ENCODE measurements at places on chromosomes 1 and 21.

DNA sequence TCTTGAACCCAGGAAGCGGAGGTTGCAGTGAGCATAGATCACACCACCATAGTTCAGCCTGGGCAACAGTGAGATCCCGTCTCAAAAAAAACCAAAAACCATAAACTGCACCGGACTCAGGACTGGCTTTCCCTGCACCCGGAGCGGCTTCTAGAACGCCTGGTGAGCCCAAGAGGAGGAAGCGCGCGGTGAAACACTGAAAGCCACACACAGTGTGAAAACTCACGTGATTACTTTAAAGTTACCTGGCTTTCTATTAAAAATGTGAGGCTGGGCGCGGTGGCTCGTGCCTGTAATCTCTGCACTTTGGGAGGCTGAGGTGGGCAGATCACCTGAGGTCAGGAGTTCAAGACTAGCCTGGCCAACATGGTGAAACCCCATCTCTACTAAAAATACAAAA, 7.0 kb upstream of the TRAPPC10 start:
- no peak for DNase-seq
- no peak overlapping the region for H3K4me3 ChIP-seq
- H3K27me3 ChIP-seq: no peaks in the 10 kb centered on the region

DNA sequence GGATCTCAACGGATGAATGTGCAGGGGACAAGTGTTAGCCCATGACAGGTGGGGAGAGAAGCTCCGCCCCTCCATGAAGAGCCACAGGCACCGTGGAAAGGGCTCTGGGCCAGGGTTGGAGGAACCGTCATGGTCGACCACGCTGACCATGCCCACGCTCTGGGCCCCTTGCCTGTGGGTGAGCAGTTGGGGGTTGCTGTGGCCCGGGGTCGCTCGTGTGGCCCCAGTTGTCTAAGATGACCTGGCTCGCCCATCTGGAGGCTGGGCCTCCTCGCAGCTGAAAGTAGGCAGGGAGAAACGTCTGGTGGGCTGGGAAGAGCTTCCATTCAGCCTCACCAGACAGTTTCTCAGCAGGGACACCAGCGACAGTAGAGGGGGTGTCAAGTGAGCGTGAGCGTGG, 13.1 kb upstream of the UTS2 start:
- H3K36me3 ChIP-seq: no peaks in the 10 kb centered on the region
- H3K27ac ChIP-seq: no peak overlapping the region
- no peak overlapping the region for H3K4me3 ChIP-seq
- no peaks in the 10 kb centered on the region for H3K27me3 ChIP-seq
- H3K4me1 ChIP-seq: no peaks in the 10 kb centered on the region

DNA sequence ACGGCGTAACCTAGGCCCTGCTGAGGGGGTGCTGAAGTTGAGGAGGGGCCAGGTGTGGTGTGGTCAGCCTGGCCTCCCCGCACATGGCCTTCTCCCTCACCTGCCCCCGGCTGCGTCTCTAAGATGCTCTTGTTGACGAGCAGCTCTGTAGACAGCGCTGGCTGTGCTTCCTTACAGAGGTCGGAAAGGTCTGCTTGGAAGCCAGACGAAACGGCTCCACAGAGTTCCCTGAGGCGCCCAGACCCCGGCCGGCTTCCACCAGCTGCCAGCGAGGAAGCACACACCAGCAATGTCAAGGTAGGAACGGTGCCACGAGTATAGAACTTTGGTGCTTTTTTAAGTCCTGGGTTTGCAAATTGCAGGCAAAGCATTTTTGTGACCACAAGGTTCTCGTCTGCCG, 18.8 kb upstream of the DIP2A start:
- no peak overlapping the region for H3K27ac ChIP-seq
- H3K4me1 ChIP-seq: peaks cover 4% of the 10 kb centered on the region
- peaks cover 71% of the 10 kb centered on the region for H3K36me3 ChIP-seq
- DNase-seq: no peak

DNA sequence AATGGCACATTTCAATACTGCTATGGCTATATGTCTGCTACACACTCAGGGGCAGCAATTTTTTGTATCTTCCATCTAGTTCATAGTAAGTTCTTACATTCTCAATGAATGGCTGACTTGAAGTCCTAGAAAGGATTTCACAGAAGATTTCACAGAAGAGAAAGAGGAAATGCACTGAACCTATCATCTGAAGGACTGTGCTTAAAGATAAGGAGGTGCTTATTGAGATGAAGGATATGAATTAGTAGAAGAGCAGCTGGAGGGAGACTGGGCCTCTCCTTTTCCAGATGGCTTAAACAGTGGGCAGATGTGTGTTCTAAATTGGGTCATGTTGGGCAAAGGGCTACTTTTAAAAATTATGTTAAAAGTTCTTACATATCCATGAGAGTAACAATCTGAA, 14.6 kb downstream of the ADAR start:
- DNase-seq: no peak
- no peak overlapping the region for H3K27ac ChIP-seq
- peaks cover 7% of the 10 kb centered on the region for H3K4me1 ChIP-seq
- H3K36me3 ChIP-seq: peaks cover 89% of the 10 kb centered on the region
- H3K27me3 ChIP-seq: no peaks in the 10 kb centered on the region

GRCh38 chr1:240936911-240937668, 325.1 kb upstream of the GREM2 start:
- DNase-seq: no peak
- no peaks in the 10 kb centered on the region for H3K27me3 ChIP-seq

- H3K27ac ChIP-seq: no peak overlapping the region
- no peaks in the 10 kb centered on the region for H3K4me1 ChIP-seq
- H3K36me3 ChIP-seq: no peaks in the 10 kb centered on the region
- DNase-seq: no peak
- H3K27me3 ChIP-seq: no peaks in the 10 kb centered on the region
Measured at GRCh38 chr1:87598429-87598828, 269.7 kb downstream of the LMO4 start.
